HT-29 (cell line): ENCODE measurements at places on chromosomes 13 and 19. TPM values are rescaled to one million over a fixed set of nuclear protein-coding genes. Genes with fewer than 3 reads are reported as not detected.

The REEP6 gene
- total RNA-seq, result 23.1 and 26.6 TPM in 2 replicates

The PABPC3 gene
- 0.05 and 0.18 TPM in 2 replicates for total RNA-seq

The RFX2 gene
- total RNA-seq, result 11.8 and 18.8 TPM in 2 replicates

The LIN37 gene
- 13.8 and 15.5 TPM in 2 replicates for total RNA-seq

The ZNF728 gene
- not detected in 2 replicates for total RNA-seq

DNA sequence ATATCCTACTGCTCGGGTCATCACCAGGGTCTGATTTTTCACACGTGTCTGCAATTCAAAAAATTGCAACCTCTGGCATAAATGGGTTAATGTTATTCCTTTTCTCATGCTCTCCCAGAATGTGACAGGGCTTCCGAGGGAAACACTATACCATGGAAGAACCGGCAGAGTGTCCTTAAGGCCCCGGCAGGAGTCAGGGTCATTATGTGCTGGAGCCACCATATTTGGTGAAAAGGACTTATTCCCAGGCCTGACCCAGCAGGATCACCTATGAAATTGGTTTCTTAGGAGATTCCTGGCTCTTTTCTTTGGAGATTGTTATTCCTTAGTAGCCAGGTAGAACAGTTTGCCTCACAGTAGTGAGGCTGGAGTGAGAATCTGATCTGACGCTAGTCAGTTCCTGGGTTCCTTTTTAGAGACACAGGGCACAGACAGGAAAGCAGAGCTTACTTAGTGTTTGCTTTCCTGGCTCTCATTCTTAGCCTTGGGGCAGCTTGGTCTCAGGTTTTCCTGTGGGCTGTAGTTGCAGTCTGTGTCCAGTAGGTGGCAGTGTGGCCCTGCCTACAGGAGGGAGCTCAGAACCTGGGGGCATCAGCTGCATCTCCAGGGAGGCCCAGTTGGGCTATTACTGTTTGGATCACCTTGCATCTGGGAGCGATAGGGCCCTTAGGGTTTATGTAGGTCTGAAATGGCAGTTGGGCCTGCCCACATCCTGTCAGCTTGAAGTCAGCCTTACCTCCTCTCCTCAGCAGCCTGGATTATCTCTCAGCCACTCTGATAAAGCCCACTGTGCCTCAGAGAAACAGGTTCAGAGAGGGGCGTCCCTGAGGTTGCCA, 12.4 kb downstream of the SNRNP70 start:
- peak; percentile 94 for DNase-seq

GRCh38 chr13:39712626-39713025, 57.2 kb downstream of the COG6 start:
- DNase-seq, result no peak

DNA sequence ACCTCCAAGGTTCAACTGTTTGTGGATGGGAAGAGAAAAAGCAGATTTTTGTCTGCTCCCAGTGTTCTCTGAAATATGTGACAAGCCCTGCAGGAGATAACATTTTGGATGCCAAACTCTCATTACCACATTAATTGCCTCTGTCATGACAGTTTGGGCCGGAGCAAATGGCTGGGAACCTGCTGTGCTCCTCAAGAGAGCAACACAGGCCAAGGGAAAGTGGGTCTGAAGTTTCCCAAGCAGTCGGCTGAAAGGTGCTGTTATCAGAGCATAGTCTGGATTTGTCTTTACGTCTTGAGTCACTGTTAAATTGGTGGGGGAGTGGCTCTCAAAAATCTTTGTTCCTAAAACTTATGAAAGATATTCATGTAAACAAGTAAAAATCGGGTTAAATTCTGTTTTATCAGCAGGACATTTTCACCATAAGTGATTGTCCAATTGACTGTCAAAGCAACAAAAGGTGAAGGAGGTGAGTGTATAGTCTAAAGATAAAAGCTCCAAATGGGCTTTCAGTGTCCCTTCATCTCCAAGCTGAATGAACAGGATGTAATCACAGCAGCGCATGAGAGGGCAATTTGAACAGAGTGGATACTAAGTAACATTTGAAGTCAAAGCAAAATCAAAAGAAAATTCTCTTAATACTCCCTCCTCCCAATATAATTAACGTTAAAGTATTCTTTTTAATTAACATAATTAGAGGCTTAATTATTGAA, 844.8 kb downstream of the PCDH17 start:
- DNase-seq, result no peak

DNA sequence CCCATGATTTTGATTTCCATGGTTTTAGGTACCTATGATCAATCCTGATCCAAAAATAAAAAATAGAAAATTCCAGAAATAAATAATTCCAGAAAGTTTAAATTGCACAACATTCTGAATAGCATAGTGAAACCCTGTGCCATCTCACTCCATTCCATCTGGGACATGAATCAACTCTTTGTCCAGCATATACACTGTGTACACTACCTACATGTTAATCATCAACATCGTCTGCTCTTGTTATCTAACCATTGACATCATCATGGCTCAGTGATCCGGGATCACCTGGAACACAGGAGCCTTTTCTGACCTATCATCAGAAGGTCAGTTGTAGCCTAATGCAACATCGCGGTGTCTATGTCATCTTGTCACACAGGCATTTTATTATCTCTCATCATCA, 75.6 kb downstream of the MYO16 start:
- peak; percentile 32 for DNase-seq
